ENCODE measurements at places on chromosomes 1 and 21. TPM values are rescaled to one million over a fixed set of nuclear protein-coding genes. Genes with fewer than 3 reads are reported as not detected.

GRCh38 chr1:27789540-27790041 lies 16.6 kb downstream of the STX12 start:
- peaks cover 7% of the 10 kb centered on the region for H3K4me1 ChIP-seq
- H3K27ac ChIP-seq = no peak overlapping the region
- H3K36me3 ChIP-seq = peaks cover 16% of the 10 kb centered on the region
- no peak for DNase-seq
- no peaks in the 10 kb centered on the region for H3K27me3 ChIP-seq
- no peak overlapping the region for H3K4me3 ChIP-seq

GRCh38 chr1:214550857-214551435 lies 456 bp downstream of the PTPN14 start:
- peak overlapping the region; percentile 88 for H3K4me3 ChIP-seq
- H3K36me3 ChIP-seq = 0 out of 2 replicates have a peak, but pooled peaks cover 6% of the 10 kb centered on the region
- no peaks in the 10 kb centered on the region for H3K27me3 ChIP-seq
- DNase-seq = peak; percentile 38

NEK7 gene
- total RNA-seq = 23.2 TPM

GJA8 gene
- total RNA-seq = not detected

- H3K27ac ChIP-seq = no peak overlapping the region
- H3K4me3 ChIP-seq = no peak overlapping the region
- H3K36me3 ChIP-seq = no peaks in the 10 kb centered on the region
- DNase-seq = no peak
These were observed 188.2 kb upstream of the PLXNA2 start for GRCh38 chr1:208432346-208432745.

- no peak overlapping the region for H3K4me3 ChIP-seq
- no peaks in the 10 kb centered on the region for H3K27me3 ChIP-seq
- peaks cover 9% of the 10 kb centered on the region for H3K4me1 ChIP-seq
These were observed 11.3 kb downstream of the GNPAT start for GRCh38 chr1:231252336-231252735.

DNA sequence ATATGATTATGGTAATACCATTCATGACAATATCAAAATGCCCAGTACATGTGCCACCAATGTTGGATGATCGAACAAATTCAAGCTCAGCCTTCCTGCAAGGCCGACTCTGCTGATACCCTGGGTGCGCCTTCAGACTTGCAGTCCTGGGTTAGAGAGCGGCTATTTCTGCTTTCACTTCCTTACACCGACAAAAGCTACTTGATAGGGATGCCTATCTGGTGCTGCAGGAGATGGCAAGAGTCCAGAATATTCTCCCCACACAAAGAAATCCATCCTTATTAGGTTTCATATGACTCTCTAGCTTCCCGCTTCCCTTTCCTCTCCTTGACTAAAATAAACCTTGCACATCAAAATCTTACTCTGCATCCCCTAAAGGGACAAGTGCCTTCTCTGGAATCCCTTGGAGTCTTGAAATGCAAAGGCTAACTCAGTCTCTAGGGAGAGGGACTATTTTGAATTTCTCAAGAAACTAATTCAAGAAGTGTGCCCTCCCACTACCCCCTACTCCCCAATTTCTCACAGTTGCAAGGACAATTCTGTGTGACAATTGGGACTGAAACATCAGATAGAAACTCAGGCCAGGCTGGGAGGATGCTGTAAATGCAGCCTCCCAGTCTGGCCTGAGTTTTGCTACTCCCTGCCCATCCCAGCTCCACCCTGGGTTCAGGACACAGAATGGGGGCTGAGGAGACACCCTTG lies 103.1 kb upstream of the USP24 start:
- no peak overlapping the region for H3K4me3 ChIP-seq
- DNase-seq = no peak
- H3K27ac ChIP-seq = no peak overlapping the region
- H3K27me3 ChIP-seq = no peaks in the 10 kb centered on the region
- H3K4me1 ChIP-seq = peaks cover 27% of the 10 kb centered on the region

VANGL2 gene
- total RNA-seq = 0.06 TPM

ILDR2 gene
- under 0.01 TPM for total RNA-seq

GRCh38 chr1:229169399-229169798 lies 101.5 kb upstream of the RAB4A start:
- DNase-seq = no peak
- H3K36me3 ChIP-seq = no peaks in the 10 kb centered on the region
- H3K27ac ChIP-seq = no peak overlapping the region
- no peaks in the 10 kb centered on the region for H3K4me1 ChIP-seq
- peaks cover 84% of the 10 kb centered on the region for H3K27me3 ChIP-seq

DNA sequence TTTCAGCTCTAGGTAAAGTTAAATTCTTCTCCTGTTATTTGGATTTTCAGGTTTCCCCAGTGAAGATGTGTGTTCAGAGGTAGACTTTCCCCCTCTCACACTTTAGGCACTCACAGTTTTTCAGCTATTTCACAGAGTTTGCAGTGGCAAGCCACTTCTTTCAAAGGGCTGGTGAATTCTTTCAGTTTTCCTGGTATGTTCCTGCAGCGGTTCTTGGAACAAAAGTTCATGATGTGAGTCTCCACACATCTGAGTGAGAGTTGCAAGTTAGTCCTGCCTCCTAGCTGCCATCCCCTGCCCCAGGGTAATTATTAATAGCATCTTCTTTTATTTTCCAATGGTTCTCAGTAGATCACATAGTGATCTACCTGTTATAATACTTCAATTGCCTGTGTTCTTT lies 27.3 kb upstream of the CD84 start:
- H3K27me3 ChIP-seq = peaks cover 41% of the 10 kb centered on the region
- no peaks in the 10 kb centered on the region for H3K36me3 ChIP-seq
- H3K4me1 ChIP-seq = no peaks in the 10 kb centered on the region
- DNase-seq = no peak
- no peak overlapping the region for H3K27ac ChIP-seq

DMRTA2 gene
- not detected for total RNA-seq

GRCh38 chr1:210597555-210598134 lies 268.9 kb downstream of the HHAT start:
- H3K4me1 ChIP-seq = peaks cover 23% of the 10 kb centered on the region
- peak; percentile 89 for DNase-seq
- no peak overlapping the region for H3K4me3 ChIP-seq
- H3K27me3 ChIP-seq = no peaks in the 10 kb centered on the region
- H3K27ac ChIP-seq = peak overlapping the region; percentile 87

DNA sequence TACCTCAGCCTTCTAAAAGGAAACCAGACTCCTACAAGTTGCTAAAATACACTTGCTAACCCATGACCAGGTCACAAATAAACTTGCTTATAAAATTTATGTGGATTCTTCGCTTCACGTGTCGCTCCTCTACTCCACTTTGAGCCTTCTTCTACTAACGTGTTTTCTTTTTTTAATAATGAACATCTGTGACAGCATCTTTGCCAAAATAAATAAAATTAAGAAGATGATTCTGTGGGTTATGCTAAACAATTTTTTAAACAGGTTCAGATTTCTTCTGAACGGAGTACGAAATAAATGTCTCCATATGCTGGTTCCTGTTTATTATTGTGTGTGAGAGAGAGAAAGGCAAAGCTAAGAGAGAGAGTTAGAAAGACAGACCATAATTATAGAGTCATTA lies 735.8 kb downstream of the LTN1 start:
- no peaks in the 10 kb centered on the region for H3K36me3 ChIP-seq
- no peak for DNase-seq
- H3K27me3 ChIP-seq = no peaks in the 10 kb centered on the region
- H3K27ac ChIP-seq = no peak overlapping the region
- peaks cover 21% of the 10 kb centered on the region for H3K4me1 ChIP-seq
- H3K4me3 ChIP-seq = no peak overlapping the region

- H3K27me3 ChIP-seq = no peaks in the 10 kb centered on the region
- H3K27ac ChIP-seq = no peak overlapping the region
- H3K36me3 ChIP-seq = no peaks in the 10 kb centered on the region
These were observed 8.6 kb upstream of the CHI3L2 start for GRCh38 chr1:111218701-111219556.

DNA sequence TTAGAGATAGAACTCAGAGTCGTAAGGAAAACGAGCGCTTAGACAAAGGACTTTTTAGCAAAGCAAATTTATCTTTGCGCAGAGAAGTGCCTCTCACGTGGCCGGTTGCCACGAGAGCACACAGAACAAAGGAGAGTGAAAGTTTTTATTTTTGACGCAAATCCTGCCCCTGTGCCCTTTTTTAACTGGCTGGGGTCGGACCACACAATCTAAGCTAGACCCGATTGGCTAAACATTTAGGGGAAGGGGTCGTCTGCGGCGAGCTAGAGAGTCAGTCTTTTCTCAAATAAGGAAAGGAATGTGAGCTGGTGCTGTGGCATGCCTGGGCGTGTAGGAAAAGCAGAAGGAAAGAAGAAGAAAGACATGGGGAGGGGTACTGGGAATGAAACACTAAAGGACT lies 2.4 kb downstream of the KRTAP10-2 start:
- H3K27ac ChIP-seq = no peak overlapping the region
- no peaks in the 10 kb centered on the region for H3K4me1 ChIP-seq
- DNase-seq = no peak
- H3K36me3 ChIP-seq = no peaks in the 10 kb centered on the region

MSH4 gene
- not detected for total RNA-seq

DNA sequence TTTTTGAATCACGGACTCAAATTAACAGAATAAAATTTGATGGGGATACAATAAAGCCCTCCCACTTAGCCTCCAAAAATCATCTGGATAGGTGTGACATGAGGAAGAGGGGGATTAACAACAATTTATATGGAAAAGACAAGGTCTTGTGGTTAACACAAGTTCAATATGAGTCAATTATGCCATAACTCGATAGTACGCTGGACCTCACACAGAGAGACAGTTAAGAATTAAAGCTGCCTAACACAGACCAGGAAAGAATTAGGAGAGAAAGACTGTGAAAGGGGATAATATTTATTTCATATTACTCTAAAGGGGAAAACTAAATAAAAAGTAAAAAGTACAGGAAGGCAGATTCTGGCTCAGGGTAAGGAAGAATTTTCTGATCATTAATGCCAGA lies 243.7 kb upstream of the LYPLAL1 start:
- H3K4me1 ChIP-seq = no peaks in the 10 kb centered on the region
- DNase-seq = no peak
- no peaks in the 10 kb centered on the region for H3K36me3 ChIP-seq
- H3K27me3 ChIP-seq = no peaks in the 10 kb centered on the region

PTPRF gene
- 100 TPM for total RNA-seq

SLAMF6 gene
- not detected for total RNA-seq

DNA sequence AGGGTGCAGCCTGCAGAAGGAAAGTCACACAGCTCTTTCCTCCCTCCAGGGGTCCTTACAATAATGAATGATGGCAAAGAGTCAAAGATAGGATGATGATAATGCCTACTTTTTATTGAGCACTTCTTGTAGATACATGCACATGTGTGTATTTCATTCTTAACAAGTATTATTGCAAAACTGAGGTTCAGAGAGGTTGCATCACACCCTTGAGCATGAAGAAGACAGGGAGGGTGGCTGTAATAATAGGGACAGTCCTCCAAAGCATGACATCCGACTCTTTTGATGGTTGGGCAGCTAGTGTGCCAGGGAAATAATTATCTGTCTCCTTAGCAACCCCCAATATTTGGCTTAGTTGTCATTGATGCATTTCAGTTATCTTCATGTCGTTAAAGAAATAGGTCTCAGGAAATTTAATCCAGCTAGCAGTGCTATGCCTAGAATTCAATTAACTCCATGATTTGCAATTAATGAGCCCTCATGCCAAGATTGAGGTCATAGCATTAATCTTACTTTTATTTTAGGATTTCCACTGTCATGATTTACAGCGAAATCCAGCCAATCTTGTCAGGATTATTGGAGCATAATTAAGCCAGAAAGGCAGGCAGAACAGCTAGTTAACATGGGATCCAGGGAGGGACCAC lies 35.0 kb downstream of the DNAJC6 start:
- H3K27me3 ChIP-seq = no peaks in the 10 kb centered on the region
- no peak overlapping the region for H3K27ac ChIP-seq
- H3K4me1 ChIP-seq = peaks cover 11% of the 10 kb centered on the region
- DNase-seq = no peak

DNA sequence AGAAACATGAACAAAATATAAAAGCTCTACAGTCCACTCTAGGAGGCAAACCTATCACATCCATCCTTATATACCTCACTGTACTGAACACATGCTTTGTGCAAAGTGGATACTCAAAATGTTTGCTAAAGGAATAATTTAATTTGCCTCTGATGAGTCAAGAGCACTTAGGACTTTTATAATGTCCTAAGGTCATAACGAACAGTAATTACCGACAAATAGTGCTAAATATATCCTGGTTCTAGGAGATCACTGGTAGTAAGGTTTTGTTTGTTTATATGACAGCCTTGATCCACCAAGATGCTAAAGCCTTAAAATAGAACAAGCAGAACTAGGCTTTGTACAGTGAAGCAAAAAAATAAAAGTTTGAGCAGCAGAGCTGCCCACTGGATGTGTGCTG lies 70.6 kb downstream of the GADD45A start:
- H3K4me3 ChIP-seq = no peak overlapping the region
- peaks cover 69% of the 10 kb centered on the region for H3K4me1 ChIP-seq
- no peak overlapping the region for H3K27ac ChIP-seq
- no peaks in the 10 kb centered on the region for H3K36me3 ChIP-seq
- peak; percentile 33 for DNase-seq

GRCh38 chr1:26221094-26221493 lies 12.9 kb upstream of the CEP85 start:
- H3K4me1 ChIP-seq = no peaks in the 10 kb centered on the region
- H3K27me3 ChIP-seq = no peaks in the 10 kb centered on the region
- DNase-seq = no peak

DNA sequence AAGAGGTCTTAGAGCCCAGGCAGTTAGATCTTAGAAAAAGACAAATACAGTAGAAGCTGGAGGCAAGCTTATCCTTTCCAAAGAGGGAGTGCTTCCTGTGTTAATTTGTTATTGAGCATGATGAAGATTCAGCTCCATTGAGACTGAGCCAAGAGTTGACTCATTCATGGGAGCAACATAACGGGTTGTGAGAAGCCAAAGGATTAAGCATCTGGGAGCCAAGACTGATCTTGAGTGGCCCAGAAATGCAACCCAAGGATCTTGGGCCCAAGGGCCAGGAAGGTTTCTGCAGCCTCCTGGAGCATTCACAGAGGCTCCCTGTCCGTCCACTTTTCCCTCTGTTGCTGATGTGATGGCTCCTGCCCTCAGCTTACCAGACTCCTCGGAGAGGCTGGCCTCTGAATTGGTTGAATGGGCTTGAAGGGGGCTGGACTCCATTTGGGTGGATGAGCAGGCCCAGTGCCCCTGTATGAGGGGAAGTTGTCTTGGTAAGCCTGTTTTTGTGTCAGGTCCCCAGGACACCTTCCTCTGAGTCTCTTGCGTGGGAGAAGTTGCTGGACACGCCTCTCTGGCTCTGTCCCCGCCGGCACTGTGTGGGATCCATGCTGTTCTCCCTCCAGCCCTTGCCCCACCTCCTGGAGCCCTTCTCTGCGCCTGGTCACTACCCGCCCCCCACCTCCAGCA lies 42.4 kb downstream of the PDE9A start:
- H3K36me3 ChIP-seq = no peaks in the 10 kb centered on the region
- no peak overlapping the region for H3K4me3 ChIP-seq
- no peaks in the 10 kb centered on the region for H3K4me1 ChIP-seq

- H3K4me3 ChIP-seq = no peak overlapping the region
- H3K4me1 ChIP-seq = peaks cover 13% of the 10 kb centered on the region
- peak; percentile 80 for DNase-seq
- H3K36me3 ChIP-seq = no peaks in the 10 kb centered on the region
- no peaks in the 10 kb centered on the region for H3K27me3 ChIP-seq
- no peak overlapping the region for H3K27ac ChIP-seq
These were observed 32.2 kb upstream of the GADD45A start for GRCh38 chr1:67652800-67653199.
